Bone marrow (tissue), 2 donors: ENCODE measurements at places on chromosomes 12 and 14.

- no peak for DNase-seq
Measured at GRCh38 chr12:89453121-89453978, 71.2 kb downstream of the GALNT4 start.

DNA sequence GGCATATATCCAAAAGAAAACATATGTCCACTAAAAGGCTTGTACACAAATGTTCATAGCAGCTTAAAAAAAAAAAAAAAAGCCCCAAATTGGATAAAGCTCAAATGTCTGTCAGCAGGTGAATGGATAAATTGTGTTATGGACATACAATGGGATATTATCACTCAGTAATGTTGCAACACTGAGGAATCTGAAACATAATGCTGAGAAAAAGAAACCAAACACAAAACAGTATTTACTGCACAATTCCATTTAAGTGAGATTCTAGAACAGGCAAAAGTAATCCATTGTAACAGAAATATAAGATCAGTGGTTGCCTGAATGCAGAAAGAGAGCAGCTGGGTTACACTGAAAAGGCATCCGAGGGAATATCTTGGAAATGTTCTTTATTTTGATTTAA lies 117.9 kb downstream of the SLC15A5 start:
- DNase-seq = no peak

GRCh38 chr12:107845980-107846659 lies 71.6 kb downstream of the ASCL4 start:
- no peak for DNase-seq

- DNase-seq = no peak
Measured at GRCh38 chr14:86938320-86938719, 1054.7 kb downstream of the GALC start.
